ENCODE measurements at places on chromosomes 16 and 17.

- no peak for DNase-seq
Observed at GRCh38 chr16:67951485-67951884, 7.6 kb upstream of the LCAT start.

- DNase-seq: no peak
Observed at GRCh38 chr16:84109598-84110335, 7.0 kb downstream of the MBTPS1 start.

DNA sequence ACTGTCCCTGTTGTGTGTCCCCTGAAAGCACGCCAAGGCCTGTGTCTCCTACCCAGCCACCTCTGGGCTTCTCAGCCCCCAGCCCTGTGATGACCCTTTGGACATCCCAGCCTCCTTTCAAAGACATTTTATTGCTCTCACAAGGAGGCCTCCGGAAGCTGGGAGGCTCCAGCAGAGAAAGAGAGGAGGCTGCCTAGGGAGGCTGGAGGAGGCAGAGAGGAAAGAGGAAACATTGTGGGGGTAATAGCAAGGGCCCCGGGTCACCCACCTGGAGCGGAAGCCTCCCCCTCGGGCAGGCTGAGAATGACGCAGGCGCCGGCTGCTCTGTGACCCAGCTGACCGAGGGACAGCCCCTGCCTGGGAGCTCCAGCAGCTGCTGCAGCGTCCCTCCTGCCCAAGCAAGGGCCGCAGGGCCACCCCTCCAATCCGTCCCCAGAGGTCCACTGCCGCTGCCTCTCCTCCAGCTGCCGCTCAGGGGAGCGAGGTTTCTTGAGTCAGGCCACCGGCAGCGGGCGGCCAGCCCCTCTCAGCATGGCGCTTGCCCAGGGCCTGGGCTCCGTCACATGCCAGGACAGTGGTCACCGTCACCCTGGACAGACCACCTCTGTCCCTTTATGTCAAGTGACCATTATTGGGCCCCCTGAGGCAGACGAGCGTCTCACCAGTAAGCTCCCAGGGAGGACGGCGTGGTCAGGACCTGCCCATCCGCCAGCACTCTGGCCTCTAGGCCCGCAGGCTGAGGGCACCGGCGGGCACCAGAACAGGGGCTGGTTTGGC is 29.3 kb downstream of the ACTG1 start:
- DNase-seq: no peak

- DNase-seq: no peak
Observed at GRCh38 chr17:9108146-9108545, 86.8 kb downstream of the NTN1 start.

- DNase-seq: peak; percentile 83
Observed at GRCh38 chr16:66521951-66522771, 27.8 kb downstream of the TK2 start.

- no peak for DNase-seq
Observed at GRCh38 chr16:19698480-19699465, 19.3 kb downstream of the KNOP1 start.

DNA sequence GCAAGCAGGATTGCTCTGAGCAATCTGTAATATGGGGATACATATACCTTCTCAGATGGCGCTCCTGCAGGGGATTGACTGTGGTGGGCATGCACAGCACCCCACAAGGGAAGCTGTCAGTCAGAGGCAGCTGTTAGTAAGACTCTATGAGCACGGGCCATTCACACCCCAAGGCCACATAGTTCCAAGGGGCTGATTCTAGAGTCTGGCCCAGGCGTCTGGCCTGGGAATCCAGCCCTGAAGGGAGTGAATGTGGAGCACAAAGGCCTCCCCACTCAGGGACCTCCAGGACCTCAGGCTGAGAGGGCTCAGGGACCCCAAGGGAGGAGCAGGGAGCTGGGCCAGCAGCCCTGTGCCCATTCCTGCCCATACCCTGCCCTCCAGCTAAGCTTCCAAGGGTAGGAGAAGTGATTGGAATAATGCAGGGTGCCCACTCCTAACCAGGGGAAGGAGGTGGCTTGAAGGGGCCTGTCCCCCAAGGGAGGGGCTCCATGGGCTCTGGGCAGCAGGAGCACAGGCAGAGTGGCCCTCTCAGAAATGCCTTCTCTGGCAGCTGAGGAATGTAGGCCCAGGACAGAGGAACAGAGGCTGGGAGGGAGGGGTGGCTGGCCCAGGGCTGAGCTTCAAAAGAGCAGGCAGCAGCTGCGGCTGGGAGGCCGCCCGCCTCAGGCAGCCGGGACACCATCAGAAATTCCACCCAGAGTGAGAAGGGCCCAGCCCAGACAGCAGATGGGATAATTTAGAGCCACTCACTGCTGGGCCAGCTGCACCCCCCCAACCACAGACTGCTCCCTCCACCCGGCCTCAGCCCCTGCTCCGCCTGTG is 48.9 kb upstream of the MRPS23 start:
- no peak for DNase-seq

DNA sequence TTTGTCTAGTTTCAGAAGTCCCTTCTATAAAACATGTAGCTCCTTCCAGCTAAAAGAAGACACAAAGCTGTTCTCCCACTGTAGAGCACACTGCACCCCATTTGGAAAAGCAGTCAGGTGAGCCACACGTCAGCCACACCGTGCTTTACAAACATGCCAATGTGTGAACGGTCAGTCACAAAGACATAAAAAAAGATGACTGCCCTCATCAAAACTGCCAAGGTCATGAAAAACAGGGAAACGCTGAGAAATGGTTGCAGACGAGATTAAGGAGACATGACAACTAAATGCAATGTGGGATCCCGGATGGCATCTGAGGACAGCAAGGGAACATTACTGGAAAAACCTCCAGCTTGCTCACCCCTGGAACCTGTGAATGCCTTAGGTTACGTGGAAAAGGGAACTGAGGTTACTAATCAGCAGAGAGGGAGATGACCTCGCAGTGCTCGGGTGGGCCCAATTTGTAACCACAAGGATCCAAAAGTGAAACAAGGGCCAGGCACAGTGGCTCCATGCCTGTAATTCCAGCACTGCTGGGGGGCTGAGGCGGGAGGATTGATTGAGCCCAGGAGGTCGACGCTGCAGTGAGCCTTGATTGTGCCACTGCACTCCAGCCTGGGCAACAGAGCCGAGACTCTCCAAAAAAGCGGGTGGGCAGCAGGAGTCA is 8.1 kb downstream of the ANKRD11 start:
- DNase-seq: no peak

GRCh38 chr17:67067571-67068482 is 23.5 kb downstream of the CACNG1 start:
- DNase-seq: no peak

GRCh38 chr16:56628486-56629350 is 3.1 kb downstream of the MT1E start:
- DNase-seq: no peak

GRCh38 chr17:32281011-32281451 is 15.4 kb downstream of the RHBDL3 start:
- DNase-seq: no peak

- no peak for DNase-seq
Observed at GRCh38 chr16:24150282-24150681, 105.9 kb upstream of the CACNG3 start.

DNA sequence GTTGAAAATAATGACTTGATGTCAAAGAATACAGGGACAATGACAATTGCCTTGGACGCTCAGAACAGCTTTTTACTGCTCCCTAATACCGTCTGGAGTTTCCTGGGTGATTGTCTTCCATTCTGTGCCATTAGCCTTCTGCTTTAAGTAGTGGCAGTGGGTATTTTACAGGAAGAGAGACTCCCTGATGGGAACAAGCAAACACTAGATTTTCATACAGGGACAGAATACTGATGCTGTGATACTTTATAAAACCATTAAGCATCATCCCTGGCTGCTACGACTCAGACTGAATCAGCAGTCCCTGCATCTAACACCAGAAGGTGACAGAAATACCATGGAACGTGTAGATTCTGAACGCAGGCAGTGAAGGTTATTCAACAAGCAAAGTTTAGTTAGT is 635.4 kb upstream of the GOT2 start:
- no peak for DNase-seq

DNA sequence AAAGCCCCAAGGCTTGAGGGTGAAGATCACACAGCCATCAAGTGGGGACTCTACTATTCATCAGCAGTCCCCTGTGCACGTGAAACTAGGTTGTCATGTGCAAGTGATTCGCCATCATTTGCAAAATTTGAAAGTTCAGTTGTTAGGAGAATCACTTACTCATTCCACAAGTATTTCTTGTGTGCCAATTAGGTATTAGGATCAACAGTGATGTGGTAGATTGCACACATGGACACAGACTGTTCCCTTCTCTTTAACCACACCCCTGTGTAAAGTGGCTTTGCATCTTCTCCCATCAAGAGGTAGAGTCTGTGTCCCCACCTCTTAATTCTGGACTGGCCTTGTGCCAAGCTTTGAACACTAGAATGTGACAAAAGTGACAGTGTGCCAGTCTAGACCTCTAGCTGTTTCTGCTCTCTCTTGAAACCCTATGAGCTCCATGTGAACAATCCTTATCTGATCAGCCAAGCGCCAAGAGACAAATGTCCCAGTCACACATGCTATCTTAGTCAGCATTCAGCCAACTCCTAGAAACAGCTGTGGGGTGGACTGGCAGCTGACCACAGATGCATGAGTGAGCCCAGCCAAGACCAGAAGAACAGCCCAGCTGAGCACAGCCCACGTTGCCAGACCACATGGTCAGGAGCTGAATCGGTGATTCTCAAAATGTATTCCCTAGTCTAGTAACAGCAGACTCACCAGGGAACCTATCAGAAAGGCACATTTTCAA is 31.5 kb upstream of the SHISA9 start:
- DNase-seq: no peak

DNA sequence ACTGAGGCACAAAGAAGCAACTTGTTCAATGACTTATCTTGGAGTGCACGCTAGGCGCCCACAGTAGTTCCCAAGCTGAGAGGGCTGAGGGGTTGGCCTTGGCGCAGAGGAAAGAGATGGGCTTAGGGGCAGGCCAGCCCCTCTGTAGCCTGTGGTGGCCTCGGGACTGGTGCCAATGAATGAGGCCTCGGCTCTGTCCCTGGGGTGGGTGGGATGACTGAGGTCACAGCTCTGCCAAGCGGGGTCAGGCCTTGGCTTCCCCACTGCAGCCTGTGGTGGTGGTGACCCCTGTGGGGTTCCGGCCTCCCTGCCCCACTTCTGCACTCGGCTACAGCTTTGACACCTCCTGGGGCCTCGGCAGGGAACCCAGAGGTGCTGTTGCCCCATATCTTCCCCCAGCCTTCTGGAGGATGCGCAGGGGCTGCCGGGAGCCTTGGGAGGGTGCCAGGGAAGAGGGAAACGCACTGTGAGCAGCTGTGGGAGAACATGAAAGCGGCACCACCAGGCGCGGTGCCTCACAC is 46.0 kb downstream of the BEAN1 start:
- no peak for DNase-seq

- DNase-seq: no peak
Observed at GRCh38 chr17:63035695-63036094, 69.7 kb downstream of the TANC2 start.

DNA sequence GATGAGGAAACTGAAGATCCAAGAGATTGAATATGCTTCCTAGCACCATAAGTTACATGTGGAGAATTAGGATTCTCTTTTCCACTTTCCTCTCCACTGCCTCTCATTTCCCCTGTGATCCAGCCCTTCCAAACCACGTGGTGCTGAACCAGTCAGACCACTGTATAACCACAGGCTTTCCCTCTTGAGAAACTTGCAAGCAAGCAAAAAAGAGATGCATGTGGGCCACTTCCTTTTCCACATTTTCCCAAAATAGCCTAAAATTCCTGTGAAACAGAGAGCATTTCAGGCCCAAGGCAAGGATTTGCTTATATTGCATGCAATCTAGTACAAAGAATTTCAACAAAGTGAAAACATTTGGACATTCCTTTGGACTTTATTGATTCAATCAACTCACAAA is 59.3 kb upstream of the KSR1 start:
- no peak for DNase-seq

GRCh38 chr16:67734731-67735201 is 15.7 kb upstream of the GFOD2 start:
- DNase-seq: no peak

DNA sequence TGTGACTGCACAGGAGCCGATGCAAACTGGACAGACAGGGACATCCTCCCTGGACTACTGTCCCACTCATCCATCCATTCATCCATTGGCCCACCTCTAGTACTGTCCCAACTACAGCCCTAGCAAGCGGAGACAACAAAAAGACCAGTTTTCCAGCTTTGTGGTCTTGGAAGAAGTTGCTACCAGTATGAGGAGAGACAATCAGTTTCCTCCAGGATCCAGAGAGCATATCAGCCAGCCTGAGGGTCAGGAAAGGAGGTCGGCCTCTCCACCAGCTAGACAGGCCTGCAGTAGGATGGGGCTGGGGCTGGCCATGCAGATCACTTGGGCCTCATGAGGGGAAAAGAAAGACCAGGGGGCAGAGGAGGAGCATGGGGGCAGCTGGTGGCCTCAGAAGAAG is 16.8 kb downstream of the KRT33A start:
- DNase-seq: no peak

DNA sequence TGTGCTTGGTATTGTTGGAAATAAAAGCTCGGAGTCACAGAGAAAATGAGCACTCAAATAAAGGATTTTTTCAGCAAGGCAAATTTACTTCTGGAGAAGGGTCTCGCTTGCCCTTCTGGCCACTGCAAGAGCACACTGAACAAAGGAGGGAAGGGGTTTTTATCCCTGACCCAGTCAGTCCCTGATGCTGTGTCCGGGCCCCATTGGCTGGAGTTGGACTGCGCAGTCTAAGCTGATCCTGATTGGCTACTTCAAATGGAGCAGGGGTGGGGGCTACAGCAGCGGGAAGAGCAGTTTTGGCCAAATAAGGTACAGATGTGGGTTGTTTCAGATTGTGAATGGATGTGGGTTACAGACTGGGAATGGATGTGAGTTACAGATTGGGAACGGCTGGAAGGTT is 4.3 kb upstream of the NLRP1 start:
- no peak for DNase-seq

- DNase-seq: no peak
Observed at GRCh38 chr16:15885560-15886001, 2.8 kb downstream of the CEP20 start.

DNA sequence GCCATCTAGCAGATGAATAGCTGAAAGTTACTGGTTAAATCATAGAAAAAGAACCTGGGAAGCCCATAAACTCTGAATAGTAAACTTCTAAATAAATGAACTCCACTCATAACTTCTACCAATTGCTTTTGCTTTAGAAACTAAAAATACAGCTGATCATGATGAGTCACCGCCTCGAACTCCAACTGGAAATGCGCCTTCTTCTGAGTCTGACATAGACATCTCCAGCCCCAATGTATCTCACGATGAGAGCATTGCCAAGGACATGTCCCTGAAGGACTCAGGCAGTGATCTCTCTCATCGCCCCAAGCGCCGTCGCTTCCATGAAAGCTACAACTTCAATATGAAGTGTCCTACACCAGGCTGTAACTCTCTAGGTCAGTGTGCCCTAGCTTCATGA is 9.7 kb downstream of the KAT7 start:
- no peak for DNase-seq

GRCh38 chr17:8057691-8058114 is 18.8 kb downstream of the ALOX15B start:
- DNase-seq: peak; percentile 82

GRCh38 chr17:56475116-56475515 is 118.4 kb upstream of the NOG start:
- DNase-seq: no peak

All from CD4-positive, alpha-beta T cell treated with Interleukin-10 for 1 hour (primary cell).